ENCODE measurements at places on chromosomes 5 and 9.

GRCh38 chr5:102958481-102959011 is 161.4 kb downstream of the GIN1 start:
- no peak for DNase-seq

- DNase-seq, result no peak
These were observed 8.8 kb downstream of the AQP7 start for GRCh38 chr9:33393581-33393980.

DNA sequence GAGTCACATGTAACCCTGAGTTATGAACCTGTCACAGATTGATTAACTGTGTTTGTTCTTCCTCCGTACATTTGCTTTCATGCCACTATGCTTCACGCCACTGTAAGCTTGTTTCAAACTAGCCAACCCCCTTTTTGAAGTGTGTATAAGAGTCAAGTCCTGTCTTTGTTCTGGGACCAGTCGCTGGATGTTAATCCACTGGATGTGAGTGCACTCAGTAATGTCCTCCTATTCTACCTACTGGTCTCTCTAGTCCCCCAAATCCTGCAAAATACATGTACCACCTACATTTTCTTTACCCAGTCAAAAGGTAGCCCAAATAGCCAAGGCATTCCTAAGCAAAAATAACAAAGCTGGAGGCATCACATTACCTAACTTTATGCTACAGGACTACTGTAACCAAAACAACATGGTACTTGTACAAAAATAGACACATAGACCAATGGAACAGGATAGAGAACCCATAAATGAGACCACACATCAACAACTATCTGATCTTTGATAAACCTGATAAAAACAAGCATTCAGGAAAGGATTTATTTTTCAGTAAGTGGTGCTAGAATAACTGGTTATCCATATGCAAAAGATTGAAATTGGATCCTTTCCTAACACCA is 1139.1 kb upstream of the SEMA6A start:
- peak; percentile 19 for DNase-seq

- DNase-seq, result no peak
These were observed 4.1 kb downstream of the PAEP start for GRCh38 chr9:135565636-135566035.

- no peak for DNase-seq
These were observed 22.8 kb upstream of the ARAP3 start for GRCh38 chr5:141704782-141705297.

DNA sequence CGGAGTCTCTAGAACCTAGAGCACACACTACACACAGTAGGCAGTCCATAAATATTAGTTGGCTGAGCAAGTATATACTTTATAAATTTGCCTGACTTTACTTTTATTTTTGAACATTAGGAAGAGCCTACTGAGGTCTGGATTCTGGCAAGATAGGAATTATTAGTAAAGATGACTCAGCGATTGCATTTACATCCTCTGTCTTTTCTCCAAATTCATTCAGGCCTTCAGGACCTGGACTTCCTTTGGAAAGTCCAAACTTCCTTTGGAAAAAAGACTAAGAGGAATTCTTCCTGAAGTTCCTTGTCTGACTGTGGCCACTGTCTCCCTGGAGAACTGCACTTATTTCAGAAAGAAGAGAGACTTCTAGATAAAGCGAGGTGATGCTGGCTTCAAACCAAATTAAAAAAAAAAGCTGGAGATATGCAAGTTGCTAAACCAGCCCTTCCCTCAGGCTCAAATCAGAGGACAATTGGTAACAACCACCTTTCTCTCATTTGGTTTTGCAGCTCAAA is 251.3 kb downstream of the GAS1 start:
- DNase-seq, result no peak

Measured in NB4 (cell line).